ENCODE measurements at places on chromosomes 6 and 20.

GRCh38 chr6:30100585-30101443 lies 12.1 kb downstream of the TRIM31 start:
- no peak for DNase-seq

DNA sequence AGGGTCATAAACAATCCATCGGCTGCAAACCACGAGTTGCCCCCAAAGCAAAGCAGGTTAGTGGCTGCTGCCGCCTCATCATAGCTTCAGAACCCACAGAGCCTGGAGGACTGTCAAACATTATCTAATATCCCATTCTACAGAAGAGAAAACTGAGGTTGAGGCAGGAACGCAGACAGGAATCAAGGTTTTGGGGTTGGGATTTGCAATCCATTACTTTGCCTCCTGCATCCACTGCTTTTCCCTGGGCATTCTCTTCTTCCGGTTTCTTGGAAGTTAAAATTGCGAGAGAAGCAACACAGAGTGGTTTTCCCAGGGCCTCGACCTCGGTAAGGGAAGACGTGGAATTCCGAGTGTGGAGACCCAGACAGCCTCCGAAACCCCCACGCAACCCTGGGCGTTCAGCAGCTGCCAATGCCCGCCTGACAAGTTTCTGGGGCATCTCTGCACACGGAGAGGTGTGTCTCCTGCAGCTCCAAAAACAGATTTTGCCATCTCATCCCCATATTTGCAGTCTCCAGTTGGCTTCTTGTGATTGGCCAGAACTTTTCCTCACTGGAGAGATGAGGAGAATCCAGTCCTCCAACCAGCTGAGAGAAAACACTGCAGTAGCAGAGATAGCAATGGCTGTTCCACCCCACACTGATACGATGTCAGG lies 45.5 kb upstream of the SNAP25 start:
- no peak for DNase-seq

- no peak for DNase-seq
These were observed 58.1 kb downstream of the C6orf58 start for GRCh38 chr6:127635091-127635490.

DNA sequence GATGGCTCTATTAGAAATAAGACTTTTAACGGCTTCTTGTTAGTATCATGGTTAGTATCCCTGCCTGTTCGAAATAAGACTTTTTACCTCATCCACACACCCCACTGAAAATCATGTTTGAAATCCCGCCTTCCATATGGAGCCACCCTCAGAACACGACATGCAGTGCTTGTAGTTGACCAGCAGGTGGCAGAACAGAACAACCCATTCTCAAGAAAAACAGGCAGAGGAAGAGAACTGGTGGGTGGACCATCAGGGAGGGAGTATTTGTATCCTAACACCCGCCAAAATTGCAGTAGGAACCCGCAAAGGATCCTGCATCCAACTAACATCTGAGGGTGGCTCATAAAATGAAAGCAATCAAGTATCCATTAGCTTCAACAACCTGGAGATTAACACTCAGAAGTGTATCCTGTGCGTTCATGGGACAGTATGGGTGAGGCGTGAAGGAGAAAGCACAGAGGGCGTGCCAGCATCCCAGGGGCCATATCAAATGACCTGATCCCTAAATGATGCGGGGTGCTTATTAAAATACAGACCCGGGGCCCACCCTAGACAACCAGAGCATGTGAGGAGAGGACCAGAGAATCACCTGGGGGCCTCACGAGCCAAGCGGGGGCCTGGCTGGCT lies 89.6 kb upstream of the NHSL1 start:
- DNase-seq = peak; percentile 72

DNA sequence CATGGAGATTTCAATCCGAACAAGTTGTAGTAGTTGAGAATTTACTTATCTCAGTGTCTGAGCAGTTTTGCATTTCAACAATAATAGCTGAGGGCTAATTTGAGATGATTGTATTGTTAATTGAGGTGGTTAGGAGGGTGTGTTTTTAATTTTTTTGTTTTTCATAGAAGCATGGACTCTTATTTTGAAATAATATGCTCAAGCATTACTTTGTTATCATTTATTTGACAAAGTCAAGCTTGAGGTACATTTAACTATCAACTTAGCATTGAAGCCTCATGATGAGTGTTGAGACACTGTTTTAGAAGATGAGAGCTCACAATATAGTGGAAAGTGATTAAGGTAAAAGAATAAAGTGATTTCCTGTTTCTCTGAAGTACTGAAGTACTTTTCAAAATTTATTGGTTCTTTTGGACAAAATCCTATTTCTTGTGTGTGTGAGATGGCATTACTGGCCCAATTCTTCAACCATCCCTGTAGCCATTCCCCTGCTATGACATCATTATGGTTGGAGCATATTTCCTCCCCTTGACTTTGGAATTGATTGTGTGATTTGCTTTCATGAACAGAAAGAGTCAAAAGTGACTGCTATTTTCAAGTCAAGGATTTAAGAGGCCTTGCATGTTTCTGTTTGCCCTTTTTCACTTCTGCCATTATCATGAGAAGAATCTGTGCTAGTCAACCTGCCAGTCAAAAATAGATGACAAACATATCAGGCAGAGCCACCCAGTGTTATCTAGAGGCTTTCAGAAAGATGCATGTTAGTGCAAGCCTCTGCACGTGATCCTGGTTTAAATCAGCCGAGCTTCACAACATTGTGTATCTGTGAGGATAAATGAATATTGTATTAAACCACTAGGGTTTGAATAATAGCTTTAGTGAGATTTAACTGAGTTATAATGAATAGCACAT lies 1112.3 kb upstream of the CITED2 start:
- DNase-seq = no peak
